Umbilical cord (tissue), 2 donors: ENCODE measurements at places on chromosomes 2 and 18.
A peak's percentile ranks its signal among the peaks of the same experiment; 100 is the strongest.

DNA sequence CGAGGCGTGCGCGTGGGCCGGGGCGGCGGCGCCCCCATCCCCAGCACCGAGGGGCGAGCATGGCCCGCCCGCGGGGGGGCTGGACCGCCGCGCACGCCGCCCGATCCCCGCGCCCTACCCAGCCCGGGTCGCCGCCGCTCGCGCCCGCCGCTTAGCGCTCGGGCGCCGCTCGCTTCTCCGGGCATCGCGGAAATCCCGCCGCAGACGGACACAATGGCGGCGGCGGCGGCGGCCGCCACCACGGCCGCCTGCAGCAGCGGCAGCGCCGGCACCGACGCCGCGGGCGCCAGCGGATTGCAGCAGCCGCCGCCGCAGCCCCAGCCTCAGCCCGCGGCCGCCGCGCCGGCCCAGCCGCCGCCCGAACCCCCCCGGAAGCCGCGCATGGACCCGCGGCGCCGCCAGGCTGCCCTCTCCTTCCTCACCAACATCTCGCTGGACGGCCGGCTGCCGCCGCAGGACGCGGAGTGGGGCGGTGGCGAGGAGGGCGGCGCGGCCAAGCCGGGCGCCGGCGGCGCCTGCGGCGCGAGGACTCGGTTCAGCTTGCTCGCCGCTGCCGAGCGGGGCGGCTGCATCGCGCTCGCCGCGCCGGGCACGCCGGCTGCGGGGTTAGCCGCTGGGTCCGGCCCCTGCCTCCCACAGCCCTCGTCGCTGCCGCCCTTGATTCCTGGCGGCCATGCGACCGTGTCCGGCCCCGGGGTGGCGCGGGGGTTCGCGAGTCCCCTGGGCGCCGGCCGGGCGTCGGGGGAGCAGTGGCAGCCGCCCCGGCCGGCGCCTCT lies 453 bp downstream of the CABLES1 start:
- no peak for DNase-seq

DNA sequence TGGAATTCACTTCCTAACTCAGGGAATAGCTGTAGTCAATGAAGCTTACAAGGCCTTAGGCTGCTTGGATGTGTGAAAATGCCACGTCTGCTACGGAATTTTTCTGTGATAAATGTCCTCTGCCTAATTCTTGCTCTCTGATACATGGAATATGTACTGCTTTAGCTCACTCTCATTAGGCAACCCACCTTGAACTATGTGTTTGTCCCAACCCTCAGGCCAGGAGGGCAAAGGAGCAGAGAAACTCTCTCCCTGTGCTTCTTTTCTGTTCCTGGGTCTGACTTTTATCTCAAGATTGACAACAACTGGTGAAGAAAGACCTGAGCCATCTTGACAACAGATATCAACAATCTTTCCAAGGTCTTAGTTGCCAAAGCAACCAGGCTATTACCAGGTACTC lies 143.9 kb downstream of the GCA start:
- no peak for DNase-seq

DNA sequence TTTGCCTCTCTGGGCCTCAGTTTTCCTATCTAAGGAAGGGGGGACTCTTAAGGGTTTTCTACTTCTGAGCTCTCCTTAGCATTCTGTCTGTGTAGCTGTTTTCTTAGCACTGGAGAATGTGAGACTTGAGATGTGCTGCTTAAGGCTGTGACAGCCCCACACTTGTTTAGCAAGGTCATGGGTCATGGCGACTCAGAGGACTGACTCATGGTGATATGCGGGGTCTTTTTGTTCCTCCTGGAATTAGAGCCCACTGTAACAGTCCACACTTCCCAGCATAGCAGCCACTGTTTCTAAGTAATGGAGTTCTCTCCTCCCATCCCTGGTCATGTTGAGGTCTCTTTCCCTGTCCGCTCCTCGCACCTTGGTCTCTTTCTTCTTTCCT lies 4.1 kb upstream of the LPIN1 start:
- no peak for DNase-seq

DNA sequence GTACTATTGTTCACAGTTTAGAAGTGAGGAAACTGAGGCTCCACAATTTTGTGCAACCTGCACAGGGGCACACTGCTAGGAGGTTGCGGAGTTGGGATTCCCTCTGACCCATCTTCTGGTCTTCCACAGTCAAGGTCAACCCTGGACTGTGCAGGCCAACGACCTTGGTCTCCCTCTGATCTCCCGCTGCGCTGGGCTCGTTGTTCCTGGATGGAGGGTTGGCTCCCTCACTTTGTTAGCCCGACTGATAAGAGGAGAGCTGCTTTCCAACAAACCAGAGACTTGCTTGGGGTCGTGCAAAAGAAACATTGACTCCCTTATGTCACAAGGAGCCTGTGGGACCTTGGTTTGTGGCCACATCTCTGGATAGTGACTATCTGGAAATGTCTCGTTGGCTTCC lies 187.6 kb downstream of the MYCN start:
- no peak for DNase-seq

DNA sequence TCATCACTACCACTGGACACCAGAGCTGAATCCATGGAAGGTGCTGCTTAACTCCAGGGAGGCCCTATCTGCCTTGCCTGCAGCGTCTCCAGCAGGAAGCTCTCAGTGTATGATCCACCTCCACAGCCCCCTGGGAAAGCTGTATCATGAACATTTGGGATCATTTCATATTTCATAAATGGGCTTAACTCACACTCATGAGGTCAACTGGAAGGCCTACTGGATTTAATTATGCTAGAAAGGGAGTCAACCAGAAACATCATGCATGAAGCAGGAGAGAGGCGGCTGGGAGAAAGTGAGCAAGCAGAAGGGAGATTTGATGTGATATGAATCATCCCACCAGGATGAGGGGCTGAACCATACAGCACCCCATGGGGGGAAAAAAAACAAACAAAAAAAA lies 537.7 kb downstream of the TNS1 start:
- no peak for DNase-seq

DNA sequence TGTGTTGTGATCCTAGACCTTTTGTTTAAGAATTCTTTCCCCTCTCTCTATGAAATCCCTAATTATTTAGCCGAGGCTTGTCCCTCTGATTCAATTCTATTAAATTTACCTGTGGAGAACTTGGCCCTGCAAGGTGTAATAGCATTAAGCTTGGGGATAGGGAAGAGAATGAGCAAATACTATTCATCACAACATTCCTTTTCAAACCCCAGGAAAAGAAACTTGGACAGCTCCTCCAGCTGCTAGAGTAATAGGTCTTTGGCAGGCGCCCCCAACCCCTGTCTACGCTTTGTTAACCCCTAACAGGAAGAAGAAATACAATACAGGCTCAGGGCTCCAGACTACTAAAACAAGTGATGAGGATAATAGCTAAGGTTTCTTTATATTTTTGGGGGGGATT lies 957.0 kb downstream of the CPS1 start:
- DNase-seq, result no peak

DNA sequence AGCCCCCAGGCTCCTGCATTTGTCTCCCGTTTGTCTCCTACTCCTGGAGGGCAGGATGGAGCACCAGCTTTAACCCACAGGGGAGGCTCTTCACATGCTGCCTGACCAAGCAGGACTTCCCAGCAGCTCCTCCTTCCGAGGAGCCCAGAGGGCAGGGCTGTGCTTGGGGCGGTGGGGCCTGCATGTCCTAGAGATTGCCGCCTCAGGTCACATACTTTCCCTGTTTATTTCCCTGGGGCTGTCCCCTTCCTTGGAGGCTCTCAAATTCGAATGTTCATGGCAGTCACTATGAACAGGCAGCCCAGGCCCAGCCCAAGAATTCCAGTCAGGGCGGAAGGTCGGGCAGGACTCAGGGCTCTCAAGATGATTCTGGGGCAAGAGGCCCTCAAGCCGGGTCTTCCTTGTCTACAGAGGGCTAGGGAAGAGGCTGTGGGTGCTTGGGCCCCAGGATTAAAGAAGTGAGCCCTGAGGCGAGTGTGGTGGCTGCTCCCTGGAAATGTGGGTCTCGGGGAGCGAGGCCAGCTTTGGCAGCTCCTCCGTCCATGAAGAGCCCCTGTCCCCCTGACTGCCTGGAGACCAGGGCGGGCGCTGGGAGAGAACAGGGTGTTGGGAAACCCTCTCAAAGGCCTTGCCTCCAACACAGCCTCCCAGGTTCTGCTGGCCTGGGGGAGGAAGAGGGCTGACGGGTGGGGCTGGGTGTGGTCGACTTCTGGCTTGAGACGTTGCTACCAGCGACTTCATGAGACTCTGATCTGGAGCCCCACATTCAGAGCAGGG lies 48.9 kb upstream of the HPCAL1 start:
- DNase-seq, result no peak

DNA sequence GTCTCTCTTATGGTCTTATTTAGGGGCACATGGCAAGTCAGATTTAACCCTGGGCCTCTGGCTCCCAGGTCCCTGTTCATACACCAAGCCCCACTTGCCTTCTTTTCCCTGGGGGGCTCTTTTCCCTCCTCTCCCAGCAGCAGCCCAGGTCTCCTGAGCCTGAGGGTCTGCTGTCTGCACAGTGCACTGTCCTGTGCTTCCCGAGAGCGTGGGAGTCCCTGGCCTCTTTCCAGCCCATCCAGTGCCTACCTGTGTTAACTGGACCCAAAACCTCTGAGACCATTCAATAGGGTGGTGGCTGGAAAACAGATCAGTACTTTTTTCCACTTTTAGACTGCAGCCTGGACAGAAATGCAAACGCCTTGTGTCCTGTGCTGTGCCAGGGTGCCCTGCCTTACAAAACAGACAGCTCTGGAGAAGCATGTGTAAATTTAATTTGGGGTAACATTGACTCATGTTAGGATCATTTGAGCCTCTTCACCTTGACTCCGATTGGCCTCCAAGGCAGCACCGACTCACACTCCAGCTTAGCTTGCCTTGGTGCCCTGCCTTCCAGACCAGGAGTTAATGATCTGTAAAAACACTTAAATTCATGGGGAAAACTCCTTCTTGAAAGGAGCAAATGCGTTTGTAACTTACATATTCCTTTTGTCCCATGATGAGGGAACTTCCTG lies 34.3 kb downstream of the TWIST2 start:
- DNase-seq, result no peak

DNA sequence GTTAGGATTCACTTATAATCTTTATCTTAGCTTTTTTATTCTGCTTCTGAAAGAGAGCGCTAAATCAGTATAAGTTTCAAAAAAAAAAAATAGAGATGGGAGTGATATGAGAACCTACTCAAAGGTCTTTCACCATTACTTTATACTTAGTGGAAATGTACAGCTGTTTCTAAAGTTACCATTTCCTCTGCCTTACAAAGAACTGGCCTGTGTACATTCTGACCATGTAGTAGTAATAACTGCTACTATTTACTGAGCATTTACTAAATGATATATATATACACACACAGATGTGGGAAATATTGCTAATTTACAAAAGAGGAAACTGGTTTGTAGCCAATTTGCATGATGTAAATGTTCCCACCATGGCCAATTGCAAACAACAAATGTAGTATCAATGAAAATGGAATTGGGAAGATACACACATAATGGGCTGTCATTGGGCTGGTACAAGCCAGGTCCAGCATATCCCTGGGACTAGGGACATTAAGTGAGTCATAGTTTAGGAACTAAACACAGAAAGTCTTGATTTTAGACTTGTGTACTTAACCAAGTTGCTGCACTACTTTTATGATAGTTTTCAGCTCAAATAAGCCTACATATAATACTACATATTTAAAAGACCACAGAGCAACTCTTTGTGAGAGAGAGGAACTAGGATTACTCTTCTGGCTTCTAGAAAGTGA lies 67.1 kb downstream of the DYNC1I2 start:
- DNase-seq, result no peak

DNA sequence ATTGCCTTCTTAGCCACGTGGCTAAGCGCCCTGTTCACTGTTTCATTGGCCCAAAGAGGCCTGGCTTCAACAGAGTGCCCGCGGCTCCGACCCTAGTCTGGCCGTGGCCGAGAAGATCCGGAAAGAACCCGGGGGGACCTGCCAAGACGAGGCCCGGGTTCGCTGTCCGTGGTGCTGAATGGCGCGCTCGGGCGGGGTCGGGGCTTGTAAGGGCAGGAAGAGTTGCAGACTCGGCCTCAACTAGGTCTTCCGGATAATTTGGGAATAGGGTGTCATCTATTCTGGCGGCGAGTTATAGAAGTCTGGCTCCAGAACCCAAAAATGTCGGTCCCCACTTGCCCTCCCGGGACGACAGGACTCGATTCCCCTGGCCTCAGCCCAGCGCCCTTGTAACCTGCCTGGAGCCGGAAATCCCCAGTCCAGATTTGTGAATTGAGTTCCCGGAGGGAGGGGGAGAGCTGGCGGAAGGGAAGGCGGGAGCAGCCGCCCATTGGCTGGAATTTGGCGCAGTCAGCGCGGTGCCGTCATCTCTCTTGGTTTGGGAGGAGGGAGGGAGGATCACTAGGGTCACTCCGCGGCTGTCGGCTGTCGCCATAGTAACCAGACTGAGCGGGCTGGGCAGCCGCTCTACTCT lies 3.5 kb downstream of the CDK5R2 start:
- DNase-seq, result peak; percentile 52

GRCh38 chr2:62119311-62119974 lies 76.5 kb upstream of the B3GNT2 start:
- no peak for DNase-seq

- DNase-seq, result peak; percentile 15
These were observed 90.8 kb upstream of the L3MBTL4 start for GRCh38 chr18:6505498-6505875.

DNA sequence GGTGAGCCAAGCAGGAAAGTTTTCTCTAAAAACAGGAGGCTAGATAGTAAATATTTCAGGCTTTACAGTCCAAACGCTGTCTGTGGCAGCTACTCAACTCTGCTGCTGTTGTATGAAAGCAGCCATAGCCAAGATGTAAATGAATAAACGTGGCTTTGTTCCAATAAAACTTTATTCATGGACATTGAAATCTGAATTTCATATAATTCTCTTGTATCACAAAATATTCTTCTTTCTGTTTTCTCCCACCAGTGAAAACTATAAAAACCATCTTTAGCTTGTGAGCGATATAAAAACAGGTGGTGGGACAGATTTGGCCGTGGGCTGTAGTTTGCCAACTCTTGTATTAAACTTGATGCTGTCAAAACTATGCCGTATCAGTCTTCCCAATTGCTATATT lies 333.0 kb downstream of the PTPRM start:
- no peak for DNase-seq

DNA sequence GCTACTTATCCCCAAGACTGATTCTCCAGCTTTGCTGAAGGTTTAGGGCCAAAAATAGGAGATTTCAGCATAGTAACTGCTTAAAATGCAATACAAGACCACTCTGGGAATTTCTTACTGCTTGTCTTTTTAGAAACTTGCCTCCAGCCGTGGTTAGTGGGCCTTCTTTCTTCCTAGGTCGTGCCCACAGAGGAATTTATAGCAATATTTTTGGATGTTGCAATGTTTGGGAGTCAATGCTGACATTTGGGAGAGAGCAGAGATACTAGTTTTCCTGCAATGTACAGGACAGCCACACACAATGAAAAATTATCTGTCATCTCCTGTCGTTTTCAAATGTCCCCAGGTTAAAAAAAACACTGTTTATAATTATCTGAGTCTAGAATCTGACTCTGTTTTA lies 25.6 kb upstream of the CERS6 start:
- DNase-seq, result no peak

GRCh38 chr2:63530704-63531279 lies 57.5 kb downstream of the WDPCP start:
- DNase-seq, result no peak

DNA sequence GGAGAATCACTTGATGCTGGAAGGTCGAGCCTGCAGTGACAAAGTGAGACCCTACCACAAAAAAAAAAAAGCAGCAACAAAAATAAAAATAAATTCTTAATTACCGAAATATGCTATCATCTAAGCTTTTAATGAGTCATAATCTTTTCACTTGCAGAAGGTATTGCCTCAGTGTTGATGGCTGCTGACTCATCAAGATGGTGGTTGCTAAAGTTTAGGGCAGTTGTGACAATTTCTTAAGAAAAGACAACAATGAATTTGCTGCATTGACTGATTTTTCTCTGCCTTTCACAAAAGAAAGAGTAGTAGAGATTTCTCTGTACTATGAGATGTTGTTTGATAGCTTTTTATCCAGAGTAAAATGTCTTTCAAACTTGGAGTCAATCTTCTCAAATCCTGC lies 1809.0 kb downstream of the SUCLG1 start:
- no peak for DNase-seq
